Renal cortex interstitium (tissue), 15 donors: ENCODE measurements at places on chromosomes 12 and 14. TPM values are rescaled to one million over a fixed set of nuclear protein-coding genes. Genes with fewer than 3 reads are reported as not detected.

GRCh38 chr14:36522972-36523715 lies 3.1 kb upstream of the NKX2-1 start:
- no peak for DNase-seq

DNA sequence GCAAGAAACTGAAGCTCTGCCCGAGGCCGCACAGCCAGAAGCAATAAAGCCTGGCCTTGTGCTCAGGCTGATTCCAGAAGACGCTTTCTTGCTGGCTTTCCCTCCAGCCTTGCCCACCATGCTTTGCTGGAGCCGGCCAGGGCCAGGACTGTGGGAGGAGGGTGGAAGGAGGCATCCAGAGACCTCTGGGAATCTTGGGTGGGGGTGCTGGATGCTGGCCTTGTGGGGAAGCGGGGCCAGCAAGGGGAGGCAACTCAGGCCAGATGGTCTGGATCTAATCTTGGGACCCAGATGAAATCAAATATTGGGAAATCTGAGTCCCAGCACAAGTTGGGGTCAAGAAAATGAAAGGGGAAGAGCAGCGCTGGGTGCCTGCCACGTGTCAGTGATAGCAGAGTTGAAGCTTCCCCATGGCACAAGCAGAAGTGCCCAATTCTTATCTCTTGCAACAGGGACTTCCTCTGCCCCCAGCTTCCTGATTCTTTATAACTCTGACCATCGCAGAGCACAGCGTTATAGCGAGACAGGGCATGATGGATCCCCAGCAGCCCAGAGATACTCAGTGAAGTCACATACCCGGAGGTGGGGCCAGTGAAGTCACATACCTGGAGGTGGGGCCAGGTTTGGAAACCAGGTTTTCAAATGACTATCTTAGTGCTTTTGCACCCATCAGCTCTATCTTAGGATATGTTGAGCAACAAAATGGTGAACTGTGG lies 6.4 kb upstream of the RABGGTA start:
- no peak for DNase-seq

GRCh38 chr12:52229836-52230343 lies 3.2 kb upstream of the KRT7 start:
- DNase-seq: no peak

DNA sequence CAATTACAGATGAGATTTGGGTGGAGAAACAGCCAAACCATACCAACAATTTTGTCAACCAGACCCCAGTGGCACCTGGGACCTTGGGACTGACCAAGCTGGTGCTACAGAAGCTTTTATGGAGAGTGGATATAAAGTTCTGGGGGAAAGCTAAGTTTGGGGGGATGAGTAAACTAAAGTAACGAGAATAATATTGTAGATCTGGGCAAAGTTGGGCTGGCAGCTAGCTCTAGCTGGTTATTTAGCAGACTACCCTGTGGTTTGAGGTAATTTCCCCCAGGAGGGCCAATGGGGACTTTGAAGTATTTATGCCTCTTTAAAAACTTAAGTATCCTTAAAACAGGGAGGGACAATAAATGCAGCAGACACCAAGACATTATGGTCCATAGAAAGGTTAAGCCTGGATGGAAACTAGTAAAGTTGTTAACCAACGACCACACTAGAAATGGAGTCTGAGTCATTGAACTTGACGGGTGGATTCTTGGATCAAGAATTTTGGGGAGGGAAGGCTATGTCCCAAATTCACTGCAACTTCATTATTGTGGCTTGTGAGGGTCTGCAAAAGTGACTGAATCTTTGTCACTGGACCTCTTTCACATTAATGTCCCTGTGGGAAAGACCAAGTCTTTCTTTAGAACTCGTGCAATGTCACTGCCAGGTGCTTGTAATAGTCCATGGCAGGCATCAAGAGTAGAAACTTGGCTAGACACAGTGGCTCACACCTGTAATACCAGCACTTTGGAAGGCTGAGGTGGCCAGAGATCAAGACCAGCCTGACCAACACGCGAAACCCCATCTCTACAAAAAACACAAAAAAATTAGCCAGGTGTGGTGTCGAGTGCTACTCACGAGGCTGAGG lies 48.5 kb upstream of the OR5AU1 start:
- no peak for DNase-seq

The OR4E2 gene
- polyA plus RNA-seq: 0.08 TPM

The DERA gene
- polyA plus RNA-seq: 44.8 TPM

The CCDC184 gene
- 0.67 TPM for polyA plus RNA-seq

- no peak for DNase-seq
These were observed 169.3 kb downstream of the EMP1 start for GRCh38 chr12:13365748-13366366.

DNA sequence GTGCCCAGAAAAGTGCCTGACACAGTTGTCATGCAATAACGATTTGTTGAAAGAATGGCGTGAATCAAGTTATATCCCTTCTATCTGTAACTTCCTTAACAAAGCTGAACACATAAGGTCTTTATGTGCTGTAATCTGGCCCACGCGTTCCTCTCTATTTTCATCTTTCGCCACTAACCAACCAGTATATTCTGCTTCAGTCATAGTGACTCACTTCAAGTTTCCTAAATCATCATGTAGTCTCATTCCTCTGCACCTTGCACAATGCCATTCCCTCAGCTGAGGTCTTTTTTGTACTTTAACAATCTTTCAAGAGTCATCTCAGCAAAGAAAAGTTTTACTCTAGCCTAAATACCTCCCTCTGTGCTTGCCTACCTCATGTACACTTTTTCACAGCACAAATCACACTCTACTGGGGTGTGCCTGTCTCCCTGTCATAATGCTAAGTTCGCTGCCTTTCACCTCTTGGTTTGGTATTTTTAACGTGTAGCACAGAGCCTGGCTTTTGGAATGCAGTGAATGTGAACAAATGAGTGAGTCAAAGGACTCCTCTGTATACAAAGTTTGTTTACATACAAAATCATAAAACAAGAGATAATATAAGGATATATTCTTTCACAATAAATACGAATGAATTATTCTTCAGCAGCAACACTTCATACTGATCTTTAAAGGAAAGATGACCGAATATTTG lies 2.9 kb upstream of the CMAS start:
- DNase-seq: no peak

DNA sequence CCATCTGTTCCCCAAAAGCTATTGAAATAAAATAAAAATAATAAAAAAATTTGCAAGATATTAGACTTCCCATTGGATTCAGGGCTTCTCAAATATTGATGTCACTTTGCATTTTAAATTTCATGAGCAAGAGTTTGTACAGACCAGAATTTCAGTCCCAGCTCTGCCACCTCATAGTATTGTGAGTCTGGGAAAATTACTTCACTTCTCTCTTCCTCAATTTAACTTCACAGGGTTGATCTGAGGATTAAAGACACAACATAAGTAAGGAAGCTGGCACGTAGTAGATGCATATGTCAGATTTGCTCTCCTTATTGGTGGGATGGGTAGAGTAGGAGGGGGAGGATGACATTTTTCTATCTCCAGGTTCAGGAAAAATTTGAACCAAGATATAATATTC lies 32.8 kb downstream of the COX8C start:
- no peak for DNase-seq

DNA sequence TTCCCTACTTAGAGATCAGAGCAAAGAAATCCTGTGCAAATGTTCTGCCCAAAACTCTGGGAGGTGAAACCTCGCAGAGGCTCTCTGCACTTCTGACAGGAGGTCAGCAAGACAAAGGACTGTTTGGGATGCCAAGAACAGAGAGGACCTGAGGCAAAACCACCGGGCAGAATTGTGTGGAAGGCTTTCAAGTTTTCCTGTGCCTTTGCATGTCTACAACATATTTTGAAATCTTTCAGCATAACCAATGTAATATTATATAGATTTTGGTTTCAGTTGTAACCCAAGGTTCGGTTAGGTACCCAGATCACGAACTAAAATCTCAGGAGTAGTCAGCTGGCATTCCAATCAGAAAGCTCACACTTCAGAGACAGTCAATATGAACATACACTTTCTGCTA lies 99.4 kb upstream of the PLEKHA5 start:
- no peak for DNase-seq

GRCh38 chr12:44193281-44193680 lies 357.4 kb downstream of the TMEM117 start:
- no peak for DNase-seq

GRCh38 chr14:54348001-54348611 lies 48.7 kb upstream of the CDKN3 start:
- DNase-seq: peak; percentile 46

The MAP3K9 gene
- polyA plus RNA-seq: 3.9 TPM

The GLT1D1 gene
- polyA plus RNA-seq: 3.7 TPM

- no peak for DNase-seq
These were observed 311.0 kb downstream of the ALG10 start for GRCh38 chr12:34333337-34333736.

GRCh38 chr12:102438827-102439210 lies 41.5 kb downstream of the IGF1 start:
- DNase-seq: no peak

GRCh38 chr12:92621312-92621711 lies 81.5 kb upstream of the PLEKHG7 start:
- DNase-seq: no peak
